Stimulated activated CD8-positive, alpha-beta memory T cell treated with anti-CD3 and anti-CD28 coated beads, Interleukin-7, amount 100 ng/mL, for 1 hour (primary cell): ENCODE measurements at places on chromosomes 11 and 22.

DNA sequence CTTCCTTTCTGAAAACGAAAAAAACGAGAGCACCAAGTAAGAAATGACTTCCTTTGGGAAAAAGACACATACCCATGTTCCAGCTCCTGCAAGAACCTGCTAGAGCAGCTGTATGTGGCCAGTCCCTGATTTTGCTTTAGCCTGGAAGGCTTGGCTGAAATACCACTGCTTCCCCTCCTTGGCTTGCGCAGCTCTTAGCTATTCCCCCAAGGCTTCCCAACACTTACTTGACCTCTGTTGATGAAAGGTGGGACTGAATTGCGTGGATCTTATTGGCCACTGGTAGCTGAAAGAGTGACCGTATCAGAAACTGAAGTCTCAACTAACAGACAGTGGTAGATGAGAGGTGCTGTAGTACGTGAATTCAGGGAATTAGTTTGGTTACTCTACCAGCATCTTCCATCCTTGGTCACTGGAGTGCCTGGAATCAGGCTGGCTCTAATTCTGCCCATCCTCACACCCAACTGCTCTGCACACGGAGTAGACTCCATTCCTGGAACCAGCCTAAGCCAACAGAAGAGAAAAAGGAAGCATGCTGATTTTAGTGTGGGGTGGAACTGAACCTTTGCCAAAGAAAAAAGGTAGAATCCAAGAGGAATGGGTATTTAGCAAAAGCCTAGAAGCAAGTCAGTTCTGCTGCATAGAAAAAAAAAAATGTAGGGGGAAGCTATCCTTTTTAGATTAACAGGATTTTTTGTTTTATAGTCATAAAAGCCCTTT lies 73.8 kb upstream of the CRTAM start:
- no peak for DNase-seq

- DNase-seq = no peak
Measured at GRCh38 chr11:15967166-15967565, 389.2 kb downstream of the SOX6 start.

GRCh38 chr11:68583041-68583446 lies 101.3 kb upstream of the GAL start:
- DNase-seq = no peak

GRCh38 chr22:41526830-41527799 lies 17.2 kb downstream of the POLR3H start:
- peak; percentile 59 for DNase-seq

DNA sequence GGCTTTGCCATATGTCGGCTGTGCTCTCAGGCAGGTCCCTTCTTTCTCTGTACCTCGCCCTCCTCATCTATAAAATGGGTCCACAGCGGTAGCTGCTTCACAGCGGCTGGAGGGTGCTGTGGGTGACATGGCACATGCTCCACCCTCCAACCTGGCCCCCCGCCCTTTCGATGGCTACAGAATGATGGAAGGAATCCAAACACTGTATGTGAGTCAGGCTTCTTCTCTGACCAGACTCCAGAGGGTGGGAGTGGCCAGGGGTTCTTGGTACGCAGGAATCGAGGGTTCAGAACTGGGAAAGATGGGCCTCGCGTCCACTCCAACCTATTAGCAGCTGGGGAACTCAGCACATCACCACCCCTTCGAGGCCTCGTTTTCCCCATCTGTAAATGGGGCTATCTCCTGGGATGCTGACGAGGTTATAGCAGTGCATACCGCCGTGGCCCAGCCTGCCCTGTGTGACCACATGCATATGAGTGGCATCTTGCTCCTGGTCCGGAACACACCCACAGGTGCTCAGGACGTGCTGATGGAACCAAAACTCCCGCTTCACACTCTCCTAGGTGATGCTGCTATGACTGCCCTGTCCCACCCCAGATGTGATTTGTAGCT lies 26.4 kb downstream of the MN1 start:
- no peak for DNase-seq

GRCh38 chr11:109808569-109808968 lies 284.6 kb upstream of the ZC3H12C start:
- DNase-seq = no peak

- DNase-seq = no peak
Measured at GRCh38 chr22:18970176-18970947, 34.3 kb upstream of the PRODH start.

GRCh38 chr22:21761086-21761485 lies 25.5 kb upstream of the YPEL1 start:
- no peak for DNase-seq

DNA sequence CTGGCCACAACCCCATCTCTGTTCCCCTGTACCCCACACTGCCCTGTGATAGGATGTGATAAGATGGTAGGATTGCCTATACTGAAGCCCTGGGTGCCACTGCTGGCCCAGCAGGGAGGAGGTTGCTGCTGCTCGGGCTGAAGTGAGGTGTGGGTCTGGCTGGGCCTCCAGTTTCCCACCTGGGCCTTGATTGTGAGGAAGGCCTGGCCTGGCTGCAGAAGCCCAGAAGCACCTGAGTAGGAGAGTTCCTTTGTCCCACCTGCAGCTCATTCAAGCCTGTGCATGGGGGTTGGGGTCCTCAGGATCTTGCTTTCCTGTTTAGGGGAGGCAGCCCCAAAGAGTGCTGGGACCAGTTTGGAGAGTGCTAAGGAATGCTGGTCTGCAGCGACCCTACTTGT lies 3.3 kb downstream of the ST3GAL4 start:
- DNase-seq = no peak

- DNase-seq = no peak
Measured at GRCh38 chr11:526192-526591, 9.2 kb downstream of the HRAS start.

GRCh38 chr11:11940551-11940950 lies 67.9 kb downstream of the DKK3 start:
- DNase-seq = no peak

DNA sequence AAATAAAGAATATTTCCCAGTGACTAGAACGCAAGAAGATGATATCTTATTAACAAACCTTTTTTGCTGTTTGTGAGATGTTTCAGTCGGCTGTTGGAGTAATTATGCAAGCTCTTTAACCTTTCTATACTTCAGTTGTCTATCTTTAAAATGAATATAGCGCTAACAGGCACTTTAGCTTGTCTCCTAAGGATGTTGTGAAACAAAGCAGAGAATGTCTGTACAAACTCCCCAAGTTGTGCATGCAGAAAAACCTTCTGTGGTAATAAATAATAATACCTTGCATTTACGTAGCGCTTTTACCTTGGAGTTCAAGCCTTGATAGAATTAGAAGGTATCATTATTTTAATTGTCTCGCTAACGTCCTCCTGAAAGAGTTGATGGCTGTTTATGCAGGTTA lies 1.9 kb upstream of the KDM2A start:
- no peak for DNase-seq

- no peak for DNase-seq
Measured at GRCh38 chr11:44980533-44981427, 30.1 kb upstream of the TP53I11 start.

DNA sequence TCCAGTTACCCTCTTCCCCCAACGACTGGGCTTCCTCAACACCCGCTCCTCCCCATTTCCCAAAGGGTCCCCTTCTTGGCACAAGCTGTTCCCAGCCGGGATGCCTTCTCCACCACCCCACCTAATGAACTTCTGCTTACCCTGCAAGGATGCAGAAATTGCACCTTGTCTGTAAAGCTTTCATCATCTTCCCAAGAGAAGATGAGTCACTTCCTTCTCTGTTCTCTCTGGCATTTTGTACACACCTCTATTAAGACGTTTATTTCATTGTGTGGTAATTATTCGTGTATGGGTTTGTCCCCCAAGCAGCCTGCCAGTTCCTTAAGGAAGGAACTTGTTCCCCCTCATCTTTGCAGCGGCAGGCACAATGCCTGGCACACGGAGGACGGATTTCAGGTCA lies 351.1 kb downstream of the CADM1 start:
- DNase-seq = no peak

DNA sequence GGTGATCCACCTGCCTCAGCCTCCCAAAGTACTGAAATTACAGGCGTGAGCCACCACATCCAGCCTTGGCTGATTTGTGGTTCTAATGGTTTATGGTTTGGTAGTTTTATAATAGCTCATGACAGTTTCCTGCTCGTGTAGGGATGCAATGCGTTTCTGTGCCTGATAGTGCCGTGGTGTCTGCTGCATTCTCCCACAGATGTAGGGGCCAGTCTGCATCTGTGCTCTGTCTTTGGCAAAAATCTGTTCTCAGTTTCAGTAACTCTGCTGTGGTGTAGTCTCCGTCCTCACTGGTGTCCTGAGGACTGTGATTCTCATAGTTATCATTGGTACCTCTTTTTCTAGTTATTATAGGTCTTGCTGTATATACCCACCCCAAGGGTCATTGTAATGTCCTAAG lies 16.3 kb downstream of the ST14 start:
- no peak for DNase-seq

DNA sequence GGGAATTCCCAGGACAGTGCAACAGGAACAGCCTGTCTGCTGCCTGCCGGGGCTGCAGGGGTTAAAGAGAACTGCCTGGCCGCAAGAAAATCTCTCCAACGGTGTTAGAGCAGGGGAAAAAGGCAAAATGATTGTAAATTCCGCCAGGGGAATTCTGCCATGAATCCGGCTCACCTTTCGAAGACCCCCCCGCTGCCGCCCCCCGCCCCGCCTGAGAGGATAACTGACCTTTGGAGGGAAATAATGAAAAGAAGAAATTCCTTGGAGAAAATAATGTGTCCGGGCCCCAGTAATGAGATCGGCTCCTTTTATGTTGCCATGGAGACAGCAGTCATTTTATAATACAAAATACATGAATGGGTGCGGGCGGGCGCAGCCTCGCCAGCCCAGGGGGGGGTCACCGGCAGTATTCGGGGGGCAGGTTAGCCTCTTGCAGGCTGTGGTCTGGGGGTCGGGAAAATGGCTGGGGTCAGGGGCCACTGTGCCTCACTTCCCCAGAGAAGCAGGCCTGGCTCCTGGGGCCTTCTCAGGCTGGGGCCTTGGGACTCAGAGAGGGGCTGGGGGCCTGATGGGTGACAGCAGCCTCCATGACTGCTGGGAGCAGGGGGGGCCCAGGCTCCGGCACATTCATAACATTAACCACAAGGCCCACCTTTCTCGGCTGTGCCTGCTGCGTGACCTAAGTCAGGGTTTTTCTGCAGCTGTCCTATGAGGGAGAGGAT lies 228.1 kb downstream of the MN1 start:
- DNase-seq = no peak

DNA sequence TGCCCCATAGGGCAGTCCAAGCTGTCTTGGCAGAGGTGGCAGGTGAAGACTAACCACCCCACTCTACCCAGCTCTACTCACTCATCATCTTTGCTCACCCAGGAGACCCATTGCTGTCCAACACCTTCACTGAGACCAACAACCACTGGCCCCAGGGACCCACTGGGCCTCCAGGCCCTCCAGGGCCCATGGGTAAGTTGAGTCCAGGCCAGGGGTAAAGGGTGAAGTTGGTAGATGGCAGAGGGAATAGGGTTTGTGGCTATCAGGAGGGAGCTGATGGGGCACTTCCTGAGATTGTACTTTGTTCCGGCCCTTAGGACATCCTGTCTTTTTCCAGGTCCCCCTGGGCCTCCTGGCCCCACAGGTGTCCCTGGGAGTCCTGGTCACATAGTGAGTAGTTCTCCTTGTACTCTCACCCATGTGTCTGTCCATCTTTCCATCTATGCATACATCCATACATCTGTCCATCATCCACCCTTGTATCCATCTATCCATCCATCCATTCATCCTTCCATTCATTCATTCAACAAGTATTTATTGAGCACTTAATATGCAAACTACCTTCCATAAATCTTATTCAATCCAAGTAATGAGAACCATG lies 27.7 kb downstream of the EMID1 start:
- DNase-seq = no peak

DNA sequence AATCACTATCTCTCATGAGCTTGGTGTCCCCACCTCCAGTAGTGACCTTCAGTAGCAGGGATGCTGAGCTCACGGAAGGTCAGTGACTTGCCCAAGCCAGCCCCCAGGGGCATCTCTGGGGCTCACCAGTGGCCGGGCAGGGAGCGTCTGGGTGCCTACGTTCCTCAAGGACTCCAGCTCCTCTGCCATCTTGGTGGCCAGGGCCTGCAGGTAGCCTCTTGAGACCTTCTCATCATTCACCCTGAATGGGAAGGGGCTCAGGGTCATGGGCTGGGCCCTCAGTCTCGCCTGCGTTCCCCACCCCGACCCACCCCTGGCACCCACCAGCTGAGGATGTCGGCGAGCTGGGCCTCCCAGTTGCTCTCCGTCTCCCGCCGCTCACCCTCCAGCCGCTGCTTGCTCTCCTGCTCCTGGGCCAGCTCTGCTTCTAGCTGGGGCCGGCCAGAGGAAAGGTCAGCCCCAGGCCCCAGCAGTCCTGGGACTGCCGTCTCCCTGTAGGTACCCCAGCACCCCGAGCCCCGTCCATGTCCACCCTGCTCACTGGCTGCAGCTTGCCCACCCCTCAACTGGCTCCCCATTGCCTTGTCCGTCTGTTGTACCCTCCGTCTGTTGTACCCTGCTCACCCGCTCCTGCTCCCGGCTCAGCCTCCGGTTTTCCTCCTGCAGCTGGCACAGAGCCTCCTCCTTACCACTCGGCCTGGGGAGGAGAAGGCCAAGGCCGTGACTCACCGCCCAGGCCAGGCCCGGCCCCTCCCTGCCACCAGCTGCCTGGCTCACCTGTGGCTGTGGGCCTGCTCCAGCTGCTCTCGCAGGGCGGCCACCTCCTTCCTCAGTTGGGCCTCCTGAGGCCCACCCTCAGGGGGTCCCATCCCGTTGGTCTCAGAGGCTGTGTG lies 9.5 kb downstream of the CDC42BPG start:
- DNase-seq = no peak

DNA sequence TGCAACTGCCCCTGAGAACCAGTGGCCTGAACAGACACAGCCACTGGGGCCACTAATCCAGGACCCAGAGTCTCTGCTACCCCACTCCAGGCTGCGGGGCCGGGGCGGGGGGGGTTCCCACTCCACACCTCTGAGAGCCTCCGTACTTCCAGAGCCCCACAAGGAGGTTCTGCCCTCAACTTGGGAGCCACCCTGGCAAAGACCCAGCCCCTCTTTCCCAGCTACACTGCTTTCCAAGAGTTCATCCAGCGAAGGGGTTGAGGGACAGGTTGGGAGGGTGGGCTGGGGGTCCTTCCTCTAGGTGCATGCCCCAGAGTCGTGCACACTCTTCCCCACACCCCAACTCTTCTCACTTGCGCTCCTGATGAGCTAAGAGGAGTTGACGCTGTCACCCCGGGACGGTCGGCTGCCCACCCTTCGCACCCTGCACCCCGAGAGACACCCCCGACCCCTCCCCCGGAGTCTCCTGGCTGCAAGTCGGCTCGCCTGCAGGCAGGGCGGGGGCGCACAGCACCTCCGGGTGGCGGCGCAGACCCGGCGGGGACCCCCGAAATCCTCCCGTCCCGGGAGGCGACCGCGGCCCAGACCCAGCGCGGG lies 531 bp downstream of the RAB3IL1 start:
- no peak for DNase-seq

GRCh38 chr11:125300791-125301218 lies 136.3 kb downstream of the PKNOX2 start:
- DNase-seq = no peak

- DNase-seq = no peak
Measured at GRCh38 chr11:80700386-80700785, 1259.6 kb upstream of the TENM4 start.

DNA sequence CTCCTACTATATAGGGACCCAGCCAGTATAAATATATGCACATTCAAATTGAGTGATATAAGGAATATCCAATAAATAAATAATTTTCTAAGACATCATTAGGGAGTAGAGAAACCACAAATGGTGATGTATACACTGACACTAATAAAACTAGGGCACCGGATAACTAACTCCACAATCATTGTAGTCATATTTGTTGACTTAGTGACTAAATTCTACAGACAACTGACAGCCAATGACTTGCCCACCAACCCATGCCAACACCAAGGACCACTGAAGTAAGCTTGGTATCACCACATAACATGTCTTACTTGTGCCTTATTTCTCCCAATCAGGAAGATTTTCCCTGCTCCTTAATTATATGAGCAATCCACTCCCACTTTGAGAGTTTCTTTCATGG lies 139.6 kb upstream of the TRPC6 start:
- no peak for DNase-seq
